ENCODE measurements at places on chromosomes 4 and X. TPM values are rescaled to one million over a fixed set of nuclear protein-coding genes. Genes with fewer than 3 reads are reported as not detected.
A peak's percentile ranks its signal among the peaks of the same experiment; 100 is the strongest.

GRCh38 chr4:131251321-131251720, 1897.8 kb upstream of the PCDH10 start:
- DNase-seq: peak; percentile 8

DNA sequence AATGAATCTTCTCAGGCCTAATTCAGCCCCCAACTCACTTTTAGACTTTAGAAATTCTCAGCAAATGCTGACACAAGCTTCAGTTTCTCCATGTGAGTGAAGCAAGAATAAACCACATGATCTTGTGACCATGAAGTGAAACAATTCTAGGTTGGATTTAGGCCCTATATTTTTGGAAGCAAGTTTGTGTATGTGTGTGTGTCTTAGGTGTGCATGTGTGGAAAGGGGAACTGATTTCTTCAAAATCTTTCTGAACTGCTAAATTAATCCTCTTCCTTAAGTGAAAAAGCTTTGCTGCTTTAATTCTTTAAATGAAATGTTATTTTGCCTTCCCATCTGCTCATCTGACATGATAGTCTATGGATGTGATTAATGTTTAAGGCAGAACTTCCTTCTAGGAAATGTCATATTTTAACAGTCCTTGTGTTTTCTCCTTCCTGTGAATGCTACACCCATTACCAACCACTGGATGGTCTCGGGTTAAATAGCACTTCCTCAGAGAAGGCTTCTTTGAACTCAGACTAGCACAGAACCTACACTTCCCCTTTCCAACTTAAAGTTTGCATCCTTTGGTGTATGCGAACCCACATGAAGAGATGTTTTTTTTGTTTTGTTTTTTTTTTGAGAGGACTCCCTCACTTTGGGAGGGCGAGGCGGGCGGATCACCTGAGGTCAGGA, 1.2 kb upstream of the TMEM144 start:
- peak; percentile 7 for DNase-seq

GRCh38 chr4:1579001-1579900, 104.9 kb downstream of the FAM53A start:
- peak; percentile 41 for DNase-seq

DNA sequence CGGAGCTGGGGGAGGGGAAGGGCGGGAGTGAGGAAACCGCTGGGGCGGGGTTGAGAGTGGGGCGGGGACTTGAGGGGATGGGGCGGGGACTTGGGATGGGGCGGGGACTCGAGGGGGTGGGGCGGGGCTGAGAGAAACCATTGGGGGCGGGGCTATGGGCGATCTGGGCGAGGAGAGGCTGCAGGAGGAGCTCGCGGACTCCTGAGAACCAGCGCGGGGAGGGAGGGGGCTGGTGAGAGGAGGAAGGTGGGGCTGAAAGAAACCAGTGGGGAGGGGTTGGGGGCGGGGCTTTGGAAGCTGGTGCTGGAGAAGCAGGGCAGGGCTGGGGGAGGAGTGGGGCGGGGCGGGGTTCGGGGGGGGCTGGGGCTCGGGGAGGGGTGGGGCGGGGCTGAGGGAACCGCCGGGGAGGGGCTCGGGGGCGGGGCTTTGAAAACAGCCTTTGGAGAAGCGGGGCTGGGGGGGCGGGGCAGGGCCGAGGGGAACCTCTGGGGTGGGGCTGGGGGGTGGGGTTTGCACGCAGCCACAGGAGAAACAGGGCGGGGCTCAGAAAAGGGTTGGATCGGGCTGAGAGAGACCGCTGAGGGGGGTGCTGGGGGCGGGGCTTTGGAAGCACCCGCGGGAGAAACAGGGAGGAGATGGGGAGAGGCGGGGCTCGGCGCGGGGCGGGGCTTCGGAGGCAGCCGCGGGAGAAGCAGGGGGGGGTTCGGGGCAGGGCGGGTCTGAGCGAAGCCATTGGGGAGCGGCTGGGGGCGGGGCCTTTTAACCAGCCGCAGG, 777 bp upstream of the EOLA2 start:
- peak; percentile 88 for DNase-seq

The MAGIX gene
- polyA plus RNA-seq: 1.8 TPM

The ZCCHC12 gene
- polyA plus RNA-seq: 0.41 TPM

DNA sequence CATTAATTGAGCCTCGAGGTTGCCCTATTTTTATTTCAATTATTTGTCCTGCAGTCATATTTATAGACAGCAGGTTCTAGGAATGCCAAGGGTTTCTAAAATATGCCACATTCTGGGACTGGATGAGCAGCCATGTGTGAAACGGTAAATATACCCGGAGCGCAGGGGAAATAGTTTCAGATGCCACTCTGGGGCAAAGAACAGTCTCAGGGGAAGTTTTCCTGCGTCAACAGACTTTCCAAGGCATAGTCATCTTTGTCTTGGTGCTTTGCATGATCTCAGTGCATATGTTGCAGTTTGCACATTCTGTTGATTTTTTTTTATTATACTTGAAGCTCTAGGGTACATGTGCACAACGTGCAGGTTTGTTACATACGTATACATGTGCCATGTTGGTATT, 71.0 kb downstream of the GPAT3 start:
- no peak for DNase-seq

The ASMT gene
- not detected for polyA plus RNA-seq

All from muscle of arm (tissue), 14 donors.